ENCODE measurements at places on chromosomes 4 and X.
A peak's percentile ranks its signal among the peaks of the same experiment; 100 is the strongest.

- ATAC-seq: peak; percentile 41
Measured at GRCh38 chr4:113978561-113979147, 793 bp downstream of the ARSJ start.

- ATAC-seq: no peak
Measured at GRCh38 chrX:39814391-39814790, 283.4 kb downstream of the BCOR start.

DNA sequence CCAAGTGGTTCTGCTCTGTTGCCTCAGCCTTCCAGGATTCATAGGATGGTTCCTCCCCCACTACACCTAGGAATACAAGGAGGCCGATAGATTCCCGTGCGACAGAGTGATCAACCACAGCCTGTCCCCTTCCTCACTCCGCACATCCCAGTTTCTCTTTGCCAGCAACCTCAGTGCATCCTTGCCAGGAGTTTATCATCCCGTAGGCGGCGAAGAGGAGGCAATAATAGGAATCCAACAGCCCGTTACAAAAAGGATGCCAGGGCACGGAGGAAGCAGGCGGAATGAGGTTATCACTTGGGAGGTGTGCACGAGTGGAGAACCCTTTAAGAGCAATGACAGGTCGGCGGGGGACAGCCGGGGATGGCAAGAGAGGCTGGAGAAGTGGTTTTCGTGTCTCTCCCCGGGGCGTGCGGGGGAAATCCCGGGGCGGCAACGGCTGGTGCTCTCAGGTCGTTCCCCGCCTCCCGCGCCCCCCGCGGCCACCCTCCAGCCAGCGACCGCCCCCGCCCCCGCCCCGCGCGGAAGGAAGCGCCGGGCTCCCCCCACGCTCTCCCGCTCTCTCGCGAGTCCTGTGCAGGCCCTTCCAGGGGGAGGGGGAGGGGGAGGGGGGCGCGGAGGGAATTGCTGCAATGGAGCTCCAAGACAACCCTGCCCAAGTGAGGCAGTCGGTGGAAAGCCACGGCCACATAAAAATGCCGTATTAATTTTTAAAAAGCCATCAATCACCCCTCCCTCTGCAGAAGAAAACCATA lies 1.6 kb downstream of the PPP3CA start:
- ATAC-seq: peak; percentile 17

GRCh38 chrX:103845165-103845653 lies 13.2 kb upstream of the RAB9B start:
- ATAC-seq: no peak

GRCh38 chrX:134528960-134529359 lies 69.0 kb downstream of the HPRT1 start:
- ATAC-seq: no peak

- peak; percentile 61 for ATAC-seq
Measured at GRCh38 chr4:40309250-40309774, 25.8 kb upstream of the CHRNA9 start.

- ATAC-seq: no peak
Measured at GRCh38 chr4:31968842-31969241, 1248.7 kb downstream of the PCDH7 start.

- no peak for ATAC-seq
Measured at GRCh38 chr4:3697033-3697432, 69.2 kb upstream of the ADRA2C start.

DNA sequence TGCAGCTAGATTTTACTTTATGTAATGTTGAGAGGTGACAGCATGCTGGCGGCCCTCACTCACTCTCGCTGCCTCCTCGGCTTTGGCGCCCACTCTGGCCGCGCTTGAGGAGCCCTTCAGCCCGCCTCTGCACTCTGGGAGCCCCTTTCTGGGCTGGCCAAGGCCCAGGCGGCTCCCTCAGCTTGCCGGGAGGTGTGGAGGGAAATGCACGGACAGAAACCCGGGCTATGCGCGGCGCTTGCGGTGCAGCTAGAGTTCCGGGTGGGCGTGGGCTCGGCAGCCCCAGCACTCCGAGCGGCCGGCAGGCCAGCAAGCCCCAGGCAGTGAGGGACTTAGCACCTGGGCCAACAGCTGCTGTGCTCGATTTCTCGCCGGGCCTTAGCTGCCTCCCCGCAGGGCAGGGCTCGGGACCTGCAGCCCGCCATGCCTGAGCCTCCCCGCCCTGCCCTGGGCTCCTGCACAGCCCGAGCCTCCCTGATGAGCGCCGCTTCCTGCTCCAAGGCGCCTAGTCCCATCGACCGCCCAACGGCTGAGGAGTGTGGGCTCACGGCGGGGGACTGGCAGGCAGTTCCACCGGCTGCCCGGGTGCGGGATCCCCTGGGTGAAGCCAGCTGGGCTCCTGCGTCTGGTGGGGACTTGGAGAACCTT lies 128.7 kb downstream of the GASK1B start:
- ATAC-seq: no peak

DNA sequence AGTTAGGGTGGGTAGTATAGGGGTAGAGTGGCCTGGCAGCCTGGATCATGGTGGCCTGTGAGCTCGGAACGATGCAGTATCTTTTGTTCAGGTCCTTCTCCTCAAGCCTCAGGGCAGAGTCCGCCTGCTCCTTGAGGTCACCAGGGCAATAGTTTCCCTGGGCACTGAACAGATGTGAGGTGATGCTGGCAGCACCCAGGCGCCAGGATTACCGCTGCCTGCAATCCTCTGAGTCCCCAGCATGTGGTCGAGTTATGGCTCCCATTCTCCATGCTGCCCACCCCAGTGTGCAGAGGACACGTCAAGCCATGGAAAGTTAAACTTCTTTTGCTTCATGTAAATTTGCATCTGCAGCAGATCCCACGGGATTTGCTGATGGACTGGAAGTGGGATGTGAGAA lies 38.7 kb downstream of the NEIL3 start:
- ATAC-seq: peak; percentile 8

GRCh38 chrX:43633757-43634156 lies 22.3 kb upstream of the MAOA start:
- ATAC-seq: no peak

GRCh38 chr4:73615613-73616012 lies 4.6 kb downstream of the RASSF6 start:
- ATAC-seq: no peak

DNA sequence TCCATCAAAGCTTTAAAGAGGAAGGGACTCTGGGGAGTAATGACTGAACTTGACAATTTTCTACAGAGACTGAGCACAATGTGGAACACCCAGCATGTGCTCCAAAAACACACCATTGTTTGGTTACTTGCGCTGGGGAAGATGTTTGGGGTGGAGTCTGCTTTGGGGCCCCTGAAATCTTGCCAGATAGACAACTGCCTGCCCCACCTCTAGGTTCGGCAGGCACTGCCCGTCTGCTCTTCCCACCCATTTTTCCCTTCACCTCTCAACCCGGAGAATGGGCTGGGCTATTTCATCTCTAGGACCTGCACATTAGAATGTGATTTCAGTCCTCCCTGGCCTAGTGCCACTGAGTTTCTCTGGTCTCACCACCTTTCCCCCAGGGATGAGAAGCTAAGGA lies 41.9 kb downstream of the TSC22D3 start:
- no peak for ATAC-seq

- ATAC-seq: no peak
Measured at GRCh38 chrX:136496186-136496763, 1.1 kb upstream of the HTATSF1 start.

DNA sequence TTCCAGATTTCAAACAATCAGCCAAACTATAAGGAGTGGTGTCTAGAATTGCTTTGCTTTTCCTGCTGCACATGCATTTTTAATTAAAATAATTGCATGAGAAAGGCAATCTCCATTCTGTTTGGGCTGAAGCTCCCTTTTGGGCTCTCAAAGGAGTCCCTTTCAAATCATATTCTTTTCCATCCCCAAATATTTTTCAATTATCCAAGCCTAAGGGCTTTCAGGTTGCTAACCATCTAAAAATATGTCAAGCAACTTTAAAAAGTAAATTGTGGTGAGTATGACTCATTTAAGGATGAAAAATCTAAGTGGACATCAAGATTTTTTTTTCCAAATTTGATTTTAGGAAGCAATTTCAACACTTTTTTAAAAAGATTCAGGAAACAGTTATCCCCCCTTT lies 28.4 kb downstream of the PIR start:
- no peak for ATAC-seq

GRCh38 chr4:145019346-145019745 lies 78.7 kb downstream of the ANAPC10 start:
- ATAC-seq: no peak

DNA sequence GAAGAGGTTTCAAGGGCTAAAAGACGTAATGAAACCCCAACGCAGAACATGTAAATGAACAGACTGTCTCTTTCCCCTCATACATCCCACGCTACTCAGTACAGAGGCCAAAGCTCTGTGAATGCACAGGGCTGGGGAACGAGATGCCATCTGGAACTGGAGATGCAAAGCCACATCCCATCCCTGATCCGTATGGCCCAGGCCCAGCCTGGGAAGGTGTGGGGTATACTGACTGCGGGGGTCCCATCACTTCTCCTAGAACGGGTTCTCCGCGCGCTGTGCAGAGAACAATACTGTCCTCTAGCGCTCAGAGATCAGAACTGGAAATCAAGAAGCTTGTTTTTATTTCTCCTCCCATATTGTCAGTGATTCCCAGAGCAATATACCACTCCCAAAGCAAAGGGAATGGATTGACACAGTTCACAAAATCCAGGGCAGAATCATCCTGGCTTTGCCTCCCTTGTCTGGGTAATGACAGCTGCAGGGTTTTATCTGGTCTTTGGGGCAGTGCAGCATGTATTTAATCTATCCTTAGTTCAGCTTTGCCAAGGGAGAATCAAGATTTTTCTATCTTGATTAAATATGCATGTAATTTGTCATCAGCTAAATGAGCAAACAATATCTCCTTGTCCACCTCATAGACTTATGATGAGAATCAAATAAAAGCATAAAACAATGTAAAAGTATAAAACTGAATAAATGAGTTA lies 47.3 kb upstream of the TLR3 start:
- peak; percentile 13 for ATAC-seq

DNA sequence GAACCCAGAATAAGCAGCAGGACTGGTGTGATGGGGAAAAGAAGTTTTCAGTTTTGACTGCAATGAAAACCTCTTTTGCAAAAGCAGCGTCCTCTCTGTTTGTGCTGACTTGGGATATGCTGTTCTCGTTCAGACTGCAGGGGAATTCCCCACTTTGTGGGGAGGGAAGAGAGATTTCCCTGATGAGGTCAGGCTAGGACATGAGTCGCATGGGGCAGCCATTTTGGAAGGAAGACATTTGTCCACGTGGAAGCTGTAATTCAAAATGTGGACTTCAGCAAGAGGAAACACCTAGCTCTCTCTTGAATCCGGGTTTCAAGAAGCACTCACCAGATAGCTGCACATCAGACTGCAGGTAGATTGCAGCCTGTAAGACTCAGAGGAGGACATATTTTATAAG lies 39.3 kb downstream of the ING2 start:
- ATAC-seq: no peak

DNA sequence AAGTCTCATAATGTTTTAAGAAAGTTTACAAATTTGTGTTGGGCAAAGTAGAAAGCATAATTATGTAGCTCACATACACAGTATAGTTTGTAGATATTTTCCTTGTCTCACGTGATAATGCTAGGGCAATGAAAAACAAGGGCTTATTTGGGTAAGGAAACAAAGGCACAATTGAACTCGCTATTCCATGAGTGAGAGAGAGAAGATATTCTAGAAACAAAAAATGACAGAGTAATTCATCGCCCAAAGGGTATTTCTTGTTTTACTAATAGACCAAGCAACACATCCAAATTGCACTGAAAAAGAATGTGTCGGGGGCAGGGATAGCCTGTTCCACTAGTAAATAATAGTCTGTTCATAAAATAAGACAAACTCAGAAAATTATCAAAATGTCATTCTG lies 3.6 kb upstream of the ASB11 start:
- ATAC-seq: no peak

DNA sequence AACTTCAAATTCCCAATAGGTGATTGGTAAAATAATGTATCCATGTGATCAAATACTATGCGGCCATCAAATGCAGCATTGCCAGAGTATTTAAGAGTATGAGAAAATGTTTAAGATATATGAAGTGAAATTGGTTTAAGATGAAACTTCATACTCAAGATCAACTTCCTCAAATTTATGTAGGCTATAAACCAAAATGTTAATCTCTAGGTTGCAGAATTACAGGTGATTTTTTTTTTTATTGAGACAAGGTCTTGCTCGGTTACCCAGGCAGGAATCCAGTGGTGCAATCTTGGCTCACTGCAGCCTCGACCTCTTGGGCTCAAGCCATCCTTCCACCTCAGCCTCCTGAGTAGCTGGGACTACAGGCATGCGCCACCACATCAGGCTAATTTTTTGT lies 25.3 kb downstream of the ACSL4 start:
- no peak for ATAC-seq

DNA sequence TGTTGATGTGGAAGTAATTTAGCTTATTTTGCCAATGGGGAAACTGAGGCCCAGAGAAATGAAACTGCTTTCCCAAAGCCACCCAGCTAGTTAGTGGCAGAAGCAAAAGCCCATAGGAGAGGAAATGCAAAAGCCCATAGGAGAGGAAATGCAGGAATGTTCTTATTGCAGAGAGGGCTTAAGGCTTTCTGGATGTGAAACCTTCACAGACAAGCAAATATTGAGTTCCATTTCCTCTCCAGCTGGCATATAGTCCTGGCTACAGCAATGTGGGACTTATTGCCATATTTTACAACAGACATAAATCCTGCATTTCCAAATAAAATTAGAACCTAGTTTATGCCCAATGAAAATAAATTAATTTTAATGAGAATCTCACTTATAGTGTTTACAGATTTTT lies 69.7 kb downstream of the TMEM154 start:
- ATAC-seq: no peak

GRCh38 chrX:1906028-1906427 lies 291.2 kb downstream of the ASMT start:
- ATAC-seq: no peak

- no peak for ATAC-seq
Measured at GRCh38 chr4:114279711-114280110, 300.3 kb upstream of the ARSJ start.

DNA sequence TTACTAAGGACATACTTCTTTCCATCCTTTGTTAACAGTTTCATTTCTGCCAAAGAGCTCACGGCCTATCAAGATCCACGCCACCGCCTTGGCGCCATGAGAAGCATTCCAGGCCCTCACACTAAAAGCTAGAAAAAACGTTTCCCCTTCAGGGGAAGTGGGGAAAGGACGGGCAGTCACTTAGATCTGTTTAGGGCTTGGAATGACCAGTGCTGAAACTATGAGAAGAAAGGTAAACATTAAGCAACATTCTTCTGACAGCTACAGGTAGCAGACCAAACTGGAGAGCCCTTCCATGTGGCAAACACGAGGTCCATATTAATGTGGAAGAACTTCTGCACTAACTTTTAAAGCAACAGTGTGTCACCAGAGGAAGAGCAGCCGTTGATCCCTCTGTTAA lies 146.7 kb downstream of the SH3KBP1 start:
- no peak for ATAC-seq

DNA sequence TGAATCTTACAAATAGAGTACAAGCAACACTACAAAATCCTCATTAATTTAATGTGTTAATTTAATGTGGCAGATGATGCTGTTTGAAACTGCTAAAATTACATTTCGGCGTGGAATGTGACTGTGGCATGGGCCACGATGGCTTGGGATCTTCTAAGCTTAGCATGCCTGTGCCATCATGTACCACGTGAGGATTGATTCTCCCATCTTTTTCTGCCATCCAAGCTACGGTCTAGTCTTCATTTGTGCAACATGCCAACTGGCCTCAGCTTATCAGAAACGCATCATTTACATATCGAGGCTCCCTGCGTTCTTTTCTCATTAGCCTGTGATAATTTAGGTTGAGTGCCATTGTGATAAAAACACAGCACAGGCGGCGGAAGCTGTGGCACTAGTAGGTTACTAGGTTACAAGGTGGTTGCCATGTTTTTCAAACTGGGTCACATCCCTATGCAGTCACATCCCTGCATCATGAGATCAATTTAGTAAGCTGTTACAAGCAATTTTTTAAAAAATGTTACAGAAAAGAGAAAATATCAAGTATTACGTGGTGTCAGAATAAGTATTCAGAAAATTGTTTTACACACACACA lies 189.9 kb upstream of the RBPJ start:
- ATAC-seq: no peak
